ENCODE measurements at places on chromosomes 12 and 14.

DNA sequence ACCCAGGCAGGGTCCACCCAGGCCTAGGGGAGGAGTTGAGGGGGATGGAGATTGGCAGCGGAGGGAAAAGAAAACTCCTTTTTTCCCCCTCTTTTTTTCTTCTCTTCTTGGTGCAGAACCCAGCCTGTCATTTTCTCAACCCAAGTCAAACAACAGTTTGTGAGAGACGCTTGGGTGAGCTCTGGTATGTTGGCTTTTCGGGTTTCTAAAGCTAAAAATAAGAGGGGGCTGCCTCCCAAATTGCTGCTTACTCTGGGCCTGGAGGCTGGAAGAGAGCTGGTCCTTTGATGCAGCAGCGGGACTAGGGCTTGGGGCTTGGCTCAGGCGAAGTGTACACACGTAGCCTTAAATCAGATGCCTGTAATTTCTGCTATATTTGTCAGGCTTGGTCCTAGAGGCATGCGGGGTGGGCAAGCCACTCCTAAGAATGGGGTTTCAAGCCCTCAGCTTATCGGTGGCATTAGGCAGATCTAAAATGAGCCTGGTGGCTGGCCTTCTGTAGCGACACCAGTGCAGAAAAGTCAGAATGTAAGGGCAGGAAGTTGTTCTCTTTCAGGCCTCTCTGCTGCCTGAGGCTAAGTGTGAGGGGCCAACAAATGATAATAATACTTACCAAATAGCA lies 816 bp upstream of the SLC8A3 start:
- DNase-seq: no peak

GRCh38 chr12:47407463-47408129 lies 298.2 kb downstream of the RPAP3 start:
- no peak for DNase-seq

DNA sequence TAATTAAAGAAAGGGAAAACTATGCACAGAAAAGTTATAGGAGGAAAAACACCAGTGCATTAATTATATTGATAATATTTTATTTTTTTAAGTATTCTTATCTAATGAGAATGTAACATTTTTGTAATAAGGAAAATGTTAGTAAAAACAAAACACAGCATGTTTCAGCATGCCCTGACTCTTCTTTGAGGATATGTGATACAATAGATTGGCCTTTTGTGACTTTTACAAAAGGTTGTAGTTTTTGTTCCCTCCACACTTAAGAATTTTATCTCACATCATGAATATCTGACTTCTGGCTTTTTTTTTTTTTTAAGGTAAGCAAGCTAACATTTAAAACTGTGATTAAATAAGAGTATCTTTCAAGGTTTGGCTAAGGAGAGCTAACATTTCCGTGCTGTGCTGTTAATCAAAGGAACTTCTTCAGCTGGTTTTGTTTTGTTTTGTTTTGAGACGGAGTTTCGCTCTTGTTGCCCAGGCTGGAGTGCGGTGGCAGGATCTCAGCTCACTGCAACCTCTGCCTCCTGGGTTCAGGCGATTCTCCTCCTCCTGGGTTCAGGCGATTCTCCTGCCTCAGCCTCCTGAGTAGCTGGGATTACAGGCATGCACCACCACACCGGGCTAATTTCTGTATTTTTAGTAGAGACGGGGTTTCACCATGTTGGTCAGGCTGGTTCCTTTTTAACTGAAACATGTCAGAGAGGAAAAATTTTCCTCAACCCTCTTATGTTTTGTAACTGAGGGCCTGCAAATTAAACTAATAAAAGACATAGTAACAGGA lies 30.8 kb upstream of the RESF1 start:
- no peak for DNase-seq

GRCh38 chr14:84095681-84096080 lies 1434.3 kb upstream of the FLRT2 start:
- DNase-seq: no peak

- DNase-seq: no peak
Measured at GRCh38 chr12:38850461-38850860, 54.9 kb downstream of the CPNE8 start.

Measured in effector memory CD4-positive, alpha-beta T cell (primary cell).